B cell (primary cell): ENCODE measurements at places on chromosomes 7 and 10. TPM values are rescaled to one million over a fixed set of nuclear protein-coding genes. Genes with fewer than 3 reads are reported as not detected.

- H3K27me3 ChIP-seq, result no peaks in the 10 kb centered on the region
- no peak overlapping the region for H3K4me3 ChIP-seq
- no peak overlapping the region for H3K27ac ChIP-seq
- no peaks in the 10 kb centered on the region for H3K4me1 ChIP-seq
- no peak for DNase-seq
- no peaks in the 10 kb centered on the region for H3K36me3 ChIP-seq
These were observed 231.1 kb upstream of the ADARB2 start for GRCh38 chr10:1968257-1969033.

GRCh38 chr7:20776214-20776911, 10.3 kb downstream of the SP8 start:
- no peaks in the 10 kb centered on the region for H3K36me3 ChIP-seq
- peaks cover 23% of the 10 kb centered on the region for H3K4me1 ChIP-seq
- DNase-seq, result no peak
- H3K27ac ChIP-seq, result no peak overlapping the region
- peaks cover 47% of the 10 kb centered on the region for H3K27me3 ChIP-seq

Gene NKX1-2
- total RNA-seq, result not detected in 2 replicates

Gene SKAP2
- total RNA-seq, result 53.4 and 58.4 TPM in 2 replicates

Gene PTPN20
- total RNA-seq, result 2.4 and 4.2 TPM in 2 replicates

Gene CNOT4
- 52.1 and 55.1 TPM in 2 replicates for total RNA-seq

DNA sequence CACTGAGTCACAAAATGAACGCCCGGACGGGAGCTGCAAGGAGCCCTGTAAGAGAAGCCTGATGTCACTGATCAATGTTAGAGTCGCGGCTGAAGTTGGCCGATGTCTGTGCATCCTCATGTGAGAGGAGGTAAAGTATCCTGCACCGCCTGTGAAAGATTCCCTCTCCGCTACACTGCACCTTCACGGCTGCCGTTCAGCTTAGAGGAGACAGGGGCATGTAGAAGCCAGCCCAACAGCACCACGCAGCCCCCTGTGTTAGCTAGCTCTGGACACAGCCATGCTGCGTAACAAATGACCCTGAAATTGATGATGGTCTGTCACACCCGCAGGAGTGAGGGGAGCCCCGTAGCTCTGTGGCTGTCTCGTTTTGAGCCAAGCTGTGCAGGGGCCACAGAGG, 81.5 kb upstream of the DIP2C start:
- H3K27ac ChIP-seq, result no peak overlapping the region
- DNase-seq, result no peak
- no peaks in the 10 kb centered on the region for H3K4me1 ChIP-seq
- H3K4me3 ChIP-seq, result no peak overlapping the region
- no peaks in the 10 kb centered on the region for H3K36me3 ChIP-seq

Gene OPN4
- not detected in 2 replicates for total RNA-seq

DNA sequence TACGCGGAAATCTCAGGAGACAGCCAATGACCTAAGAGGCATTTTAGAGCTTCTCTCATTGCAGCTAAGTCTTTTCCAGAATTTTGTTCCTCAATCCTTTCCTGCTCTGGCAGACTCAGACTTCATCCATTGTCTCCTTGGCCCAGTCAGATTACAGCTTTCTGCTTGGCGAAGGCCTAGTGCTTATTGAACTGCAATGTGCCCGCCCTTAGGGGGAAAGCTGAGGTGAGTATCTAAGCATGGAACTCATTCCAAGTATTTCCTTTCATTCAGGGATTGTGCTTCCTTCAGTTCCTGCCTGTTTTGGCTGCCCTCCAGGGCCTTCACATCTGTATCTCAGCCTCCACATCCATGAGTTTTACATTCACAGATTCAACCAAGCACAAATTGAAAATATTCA, 37.5 kb downstream of the PRLHR start:
- no peaks in the 10 kb centered on the region for H3K27me3 ChIP-seq
- no peak overlapping the region for H3K4me3 ChIP-seq
- H3K4me1 ChIP-seq, result no peaks in the 10 kb centered on the region
- no peak for DNase-seq
- no peak overlapping the region for H3K27ac ChIP-seq

- no peaks in the 10 kb centered on the region for H3K36me3 ChIP-seq
- H3K4me1 ChIP-seq, result no peaks in the 10 kb centered on the region
- no peak overlapping the region for H3K27ac ChIP-seq
- H3K27me3 ChIP-seq, result no peaks in the 10 kb centered on the region
- DNase-seq, result no peak
These were observed 100.5 kb downstream of the CALD1 start for GRCh38 chr7:134879815-134880475.

Gene LIPF
- not detected in 2 replicates for total RNA-seq

Gene DPYSL4
- total RNA-seq, result 0.22 TPM in 1 of 2 replicates, not detected in the other

Gene STYXL1
- total RNA-seq, result 15.2 and 17.8 TPM in 2 replicates

DNA sequence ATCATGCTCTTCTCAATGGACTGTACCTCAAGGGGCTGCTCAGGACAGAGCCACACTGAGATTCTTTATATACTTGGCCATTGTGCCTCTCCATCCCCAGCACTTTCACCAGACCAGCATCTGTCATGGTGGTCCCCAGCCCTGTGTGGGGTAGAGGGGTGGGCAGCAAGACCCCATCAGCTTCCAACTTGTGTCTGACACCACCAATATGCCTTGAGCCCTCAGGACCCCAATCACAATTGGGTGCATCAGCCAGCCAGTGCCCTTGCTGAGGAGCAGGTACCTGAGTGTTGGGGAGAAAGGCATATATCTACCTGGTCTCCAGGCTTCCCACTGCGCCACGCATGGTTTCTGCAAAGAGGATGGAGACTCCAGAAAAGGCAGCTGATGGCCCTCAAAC, 56.3 kb downstream of the GRID1 start:
- no peaks in the 10 kb centered on the region for H3K4me1 ChIP-seq
- H3K36me3 ChIP-seq, result no peaks in the 10 kb centered on the region
- DNase-seq, result no peak

Gene DNA2
- 5.6 and 6.5 TPM in 2 replicates for total RNA-seq

Gene H2BK1
- total RNA-seq, result 3.1 and 4.2 TPM in 2 replicates

- peak; percentile 11 for DNase-seq
- peaks cover 26% of the 10 kb centered on the region for H3K27me3 ChIP-seq
- no peak overlapping the region for H3K4me3 ChIP-seq
- H3K4me1 ChIP-seq, result peaks cover 20% of the 10 kb centered on the region
- no peaks in the 10 kb centered on the region for H3K36me3 ChIP-seq
These were observed 25.0 kb downstream of the ABLIM1 start for GRCh38 chr10:114632869-114633715.

Gene FANK1
- 0.75 TPM in 1 of 2 replicates, not detected in the other for total RNA-seq

Gene UPK3B
- total RNA-seq, result 4.9 and 6.8 TPM in 2 replicates

- no peak for DNase-seq
- no peaks in the 10 kb centered on the region for H3K27me3 ChIP-seq
These were observed 60.2 kb downstream of the PRKAG2 start for GRCh38 chr7:151816562-151817314.

DNA sequence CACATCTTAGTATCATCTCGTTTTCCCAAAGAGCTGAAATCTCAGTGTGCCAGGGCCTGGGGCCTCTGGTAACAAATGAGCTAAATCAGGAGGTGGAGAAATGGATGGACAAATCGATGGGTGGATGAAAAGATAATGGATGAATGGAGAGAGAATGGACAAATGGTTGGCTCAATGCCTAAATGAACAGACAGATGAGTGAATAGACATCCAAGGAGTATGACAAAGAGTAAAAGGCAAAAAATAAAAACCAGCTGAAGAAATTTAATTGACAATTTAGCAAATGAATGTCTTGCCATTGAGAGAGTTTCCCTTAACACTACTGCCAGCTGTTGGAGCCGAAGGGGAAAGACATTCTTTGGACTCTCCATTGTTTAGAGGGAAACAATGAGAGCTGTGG, 8.0 kb downstream of the SYCE1 start:
- H3K4me3 ChIP-seq, result no peak overlapping the region
- no peaks in the 10 kb centered on the region for H3K27me3 ChIP-seq
- no peak overlapping the region for H3K27ac ChIP-seq
- no peaks in the 10 kb centered on the region for H3K36me3 ChIP-seq
- DNase-seq, result no peak
- no peaks in the 10 kb centered on the region for H3K4me1 ChIP-seq

DNA sequence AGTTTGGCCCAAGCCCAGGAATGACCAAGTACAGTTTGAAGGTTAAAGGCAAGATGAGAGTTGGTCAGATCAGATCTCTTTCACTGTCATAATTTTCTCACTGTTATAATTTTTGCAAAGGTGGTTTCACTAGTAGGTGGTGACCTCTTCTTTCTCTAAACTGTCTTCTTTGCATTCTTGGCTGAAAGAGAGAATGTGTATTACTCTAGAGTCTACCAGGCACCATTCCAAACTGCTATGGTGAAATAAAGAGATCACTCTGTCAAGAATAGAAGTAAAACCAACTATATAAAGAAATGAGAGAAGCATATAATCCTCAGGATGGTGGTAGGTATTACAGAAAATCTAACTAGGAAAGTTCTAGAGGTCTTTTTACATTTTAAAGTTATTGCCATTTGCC, 72.7 kb downstream of the DYNC1I1 start:
- no peak overlapping the region for H3K4me3 ChIP-seq
- no peaks in the 10 kb centered on the region for H3K27me3 ChIP-seq
- no peak for DNase-seq
- H3K36me3 ChIP-seq, result no peaks in the 10 kb centered on the region

- H3K27ac ChIP-seq, result no peak overlapping the region
- peaks cover 4% of the 10 kb centered on the region for H3K27me3 ChIP-seq
- no peaks in the 10 kb centered on the region for H3K4me1 ChIP-seq
- H3K4me3 ChIP-seq, result no peak overlapping the region
- H3K36me3 ChIP-seq, result no peaks in the 10 kb centered on the region
These were observed 43.7 kb upstream of the NXPH1 start for GRCh38 chr7:8389593-8390261.

DNA sequence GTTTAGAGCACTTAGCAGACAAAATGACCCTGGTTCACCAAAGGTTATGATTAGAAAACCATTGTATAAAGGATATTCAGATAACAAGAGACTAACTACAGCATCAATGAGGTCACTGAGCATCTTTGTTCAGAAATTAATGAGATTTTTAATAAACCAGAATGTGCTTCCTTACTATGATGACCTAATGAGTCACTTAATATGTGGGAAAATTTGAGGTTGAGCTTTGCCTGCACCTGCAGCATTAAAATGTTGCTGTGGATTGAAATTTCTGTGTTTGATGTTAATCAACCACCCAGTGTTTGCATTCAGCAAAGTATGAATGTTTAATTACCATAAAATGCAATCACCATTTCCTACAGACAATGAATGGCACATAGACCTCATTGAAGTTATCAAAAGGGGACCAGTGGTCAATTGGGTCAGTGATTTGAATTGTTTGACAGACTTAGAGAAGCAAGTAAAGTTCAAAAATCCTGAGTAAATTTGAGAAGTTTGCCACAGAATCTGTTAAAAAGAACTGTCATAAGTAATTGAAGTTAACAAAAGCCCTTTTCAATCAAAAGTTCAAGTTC, 45.8 kb downstream of the EXOC6 start:
- no peaks in the 10 kb centered on the region for H3K4me1 ChIP-seq
- no peaks in the 10 kb centered on the region for H3K27me3 ChIP-seq
- H3K27ac ChIP-seq, result no peak overlapping the region
- H3K36me3 ChIP-seq, result peaks cover 15% of the 10 kb centered on the region

Gene CCDC172
- total RNA-seq, result not detected in 2 replicates

Gene IDI2
- not detected in 2 replicates for total RNA-seq

GRCh38 chr10:24952143-24952706, at the start of gene PRTFDC1:
Gene PRTFDC1 (minus strand): TSS chr10:24952606. CDS start chr10:24952575, 31 bp downstream.
- peaks cover 7% of the 10 kb centered on the region for H3K4me1 ChIP-seq
- H3K27me3 ChIP-seq, result no peaks in the 10 kb centered on the region
- H3K4me3 ChIP-seq, result no peak within 1 kb of the TSS
- no peaks in the 10 kb centered on the region for H3K36me3 ChIP-seq

DNA sequence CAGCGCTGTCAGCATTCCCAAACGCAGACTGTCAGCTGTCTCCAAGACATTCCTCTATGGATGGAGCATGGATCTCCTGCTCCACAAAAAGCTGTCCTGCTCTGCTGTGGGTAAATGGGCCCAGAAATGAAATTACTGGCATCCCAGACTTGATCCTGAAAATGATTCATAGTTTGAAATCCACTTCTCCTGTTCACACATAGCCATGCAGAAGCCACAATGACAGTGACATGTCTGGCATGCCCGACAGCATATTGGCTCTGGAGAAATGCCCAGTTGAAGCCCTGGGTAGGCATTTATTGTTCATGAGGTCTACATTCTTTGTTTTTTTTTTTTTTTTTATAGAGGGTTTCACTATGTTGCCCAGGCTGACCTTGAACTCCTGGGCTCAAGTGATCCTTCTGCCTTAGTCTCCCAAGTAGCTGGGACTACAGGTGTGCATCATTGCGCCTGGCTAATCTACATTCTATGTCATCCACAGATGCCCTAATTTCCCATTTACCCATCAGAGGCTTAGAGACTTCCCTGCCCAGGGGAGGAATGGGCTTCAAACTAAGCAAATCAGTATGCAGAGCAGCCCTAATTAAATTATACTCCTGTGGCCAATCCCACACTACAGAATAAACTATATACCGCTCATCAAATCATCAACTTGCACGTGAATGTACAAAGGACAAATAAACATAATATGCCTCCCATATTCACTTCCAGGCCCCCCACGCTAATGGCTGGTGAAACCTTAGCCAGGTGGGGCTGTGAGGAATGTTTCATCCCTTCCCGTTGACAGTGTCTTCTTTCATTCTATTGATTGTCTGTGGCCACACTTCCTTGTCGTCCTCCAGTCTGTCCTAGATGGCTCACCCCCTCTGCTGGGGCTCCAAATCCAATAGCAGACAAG, 61.8 kb upstream of the EEPD1 start:
- no peak overlapping the region for H3K27ac ChIP-seq
- DNase-seq, result no peak
- H3K36me3 ChIP-seq, result no peaks in the 10 kb centered on the region
- no peaks in the 10 kb centered on the region for H3K27me3 ChIP-seq
- no peaks in the 10 kb centered on the region for H3K4me1 ChIP-seq
- no peak overlapping the region for H3K4me3 ChIP-seq

DNA sequence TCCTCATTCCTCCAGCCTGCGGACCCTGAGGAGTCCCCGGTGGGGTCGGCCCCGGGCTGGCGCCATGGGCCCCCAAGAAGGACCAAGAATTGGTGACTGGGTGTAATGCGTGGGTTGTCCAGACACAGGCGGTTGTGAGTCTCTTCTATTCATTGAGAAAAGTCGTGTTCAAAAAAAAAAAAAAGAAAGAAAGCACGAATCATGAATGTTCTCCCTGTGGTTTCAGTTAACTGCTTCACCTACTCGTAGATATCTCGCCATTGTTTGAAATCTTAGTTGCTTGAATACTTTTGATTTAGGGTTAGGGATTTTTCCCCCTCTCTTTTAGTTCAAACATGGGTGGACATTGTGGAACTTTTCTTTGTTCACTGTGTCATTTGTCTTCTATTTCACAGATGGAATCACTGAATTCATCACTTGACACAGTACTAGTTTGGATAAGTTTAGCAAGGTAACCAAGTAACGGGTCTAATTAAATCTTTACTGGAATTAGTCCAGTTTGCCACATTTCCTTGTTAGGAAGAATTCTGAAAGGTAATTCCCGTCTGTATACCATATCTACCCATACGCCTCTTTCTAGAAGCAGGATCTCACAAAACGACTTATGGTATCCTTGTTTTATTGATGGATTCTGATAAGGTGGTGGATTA, 775 bp downstream of the STARD3NL start:
- peak overlapping the region; percentile 93 for H3K27ac ChIP-seq
- peak overlapping the region; percentile 91 for H3K4me3 ChIP-seq
- H3K4me1 ChIP-seq, result peaks cover 17% of the 10 kb centered on the region
- no peaks in the 10 kb centered on the region for H3K27me3 ChIP-seq
- DNase-seq, result no peak

GRCh38 chr10:132678436-132679216, 107.3 kb downstream of the NKX6-2 start:
- no peaks in the 10 kb centered on the region for H3K27me3 ChIP-seq
- H3K36me3 ChIP-seq, result peaks cover 2% of the 10 kb centered on the region
- no peaks in the 10 kb centered on the region for H3K4me1 ChIP-seq
- no peak overlapping the region for H3K27ac ChIP-seq
- no peak for DNase-seq
